ENCODE measurements at places on chromosomes 7 and 10.

- no peak for DNase-seq
These were observed 143.0 kb downstream of the BUB3 start for GRCh38 chr10:123297175-123297574.

- DNase-seq: no peak
These were observed 20.7 kb downstream of the LHPP start for GRCh38 chr10:124482236-124482800.

DNA sequence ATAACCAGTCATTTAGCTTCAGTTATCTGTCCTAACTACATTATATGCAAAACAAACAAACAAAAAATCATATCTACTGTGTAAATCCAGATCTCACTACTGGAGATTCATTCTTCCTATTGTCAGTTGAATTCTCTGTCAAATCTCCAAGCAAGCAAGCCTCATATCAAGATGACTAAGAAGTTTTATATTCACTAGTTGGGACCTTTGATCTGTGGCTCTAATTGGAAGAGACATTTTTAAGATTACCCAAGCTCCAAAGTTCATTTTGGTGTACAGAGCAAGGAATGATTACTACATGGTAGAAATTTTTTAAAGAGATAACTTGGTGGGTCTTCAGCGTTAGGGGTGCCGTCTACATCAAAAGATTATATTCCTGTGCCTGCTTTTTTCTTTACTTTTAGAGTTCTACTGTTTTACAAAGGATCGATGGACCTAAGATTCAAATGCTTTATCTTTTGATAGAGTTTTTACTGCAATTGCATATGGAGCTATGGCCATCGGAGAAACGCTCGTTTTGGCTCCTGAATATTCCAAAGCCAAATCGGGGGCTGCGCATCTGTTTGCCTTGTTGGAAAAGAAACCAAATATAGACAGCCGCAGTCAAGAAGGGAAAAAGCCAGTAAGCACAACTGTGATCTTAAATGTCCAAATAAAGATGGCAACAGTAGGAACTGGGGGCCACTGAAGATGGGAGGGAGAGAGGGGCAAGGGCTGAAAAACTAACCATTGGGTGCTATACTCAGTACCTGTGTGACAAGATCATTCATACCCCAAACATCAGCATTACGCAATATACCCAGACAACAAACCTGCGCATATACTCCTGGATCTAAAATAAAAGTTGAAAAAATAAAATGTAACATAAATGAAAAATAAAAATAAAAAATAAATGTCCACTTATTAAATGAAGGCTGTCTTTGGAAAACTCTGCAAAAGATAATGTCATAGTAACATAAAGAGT, 47.9 kb downstream of the SP8 start:
- no peak for DNase-seq

DNA sequence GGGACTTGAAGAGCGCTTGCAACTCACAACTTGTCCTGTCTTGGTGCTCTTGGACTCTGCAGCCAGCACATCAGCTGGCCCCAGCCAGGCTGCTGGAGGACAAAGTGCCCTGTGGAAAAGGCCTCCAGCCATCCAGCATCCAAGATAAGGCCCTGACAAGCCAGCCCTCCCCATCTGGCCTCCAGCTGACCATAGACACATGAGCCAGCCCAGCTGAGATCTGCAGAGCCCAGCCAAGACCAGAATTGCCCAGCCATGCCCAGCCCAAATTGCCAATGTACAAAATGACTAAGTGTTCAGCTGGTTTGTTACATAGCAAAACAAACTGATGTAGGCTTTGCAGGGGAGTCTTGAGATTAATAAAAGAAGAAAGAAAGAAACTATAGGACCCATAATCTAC, 36.0 kb upstream of the FRMD4A start:
- no peak for DNase-seq

DNA sequence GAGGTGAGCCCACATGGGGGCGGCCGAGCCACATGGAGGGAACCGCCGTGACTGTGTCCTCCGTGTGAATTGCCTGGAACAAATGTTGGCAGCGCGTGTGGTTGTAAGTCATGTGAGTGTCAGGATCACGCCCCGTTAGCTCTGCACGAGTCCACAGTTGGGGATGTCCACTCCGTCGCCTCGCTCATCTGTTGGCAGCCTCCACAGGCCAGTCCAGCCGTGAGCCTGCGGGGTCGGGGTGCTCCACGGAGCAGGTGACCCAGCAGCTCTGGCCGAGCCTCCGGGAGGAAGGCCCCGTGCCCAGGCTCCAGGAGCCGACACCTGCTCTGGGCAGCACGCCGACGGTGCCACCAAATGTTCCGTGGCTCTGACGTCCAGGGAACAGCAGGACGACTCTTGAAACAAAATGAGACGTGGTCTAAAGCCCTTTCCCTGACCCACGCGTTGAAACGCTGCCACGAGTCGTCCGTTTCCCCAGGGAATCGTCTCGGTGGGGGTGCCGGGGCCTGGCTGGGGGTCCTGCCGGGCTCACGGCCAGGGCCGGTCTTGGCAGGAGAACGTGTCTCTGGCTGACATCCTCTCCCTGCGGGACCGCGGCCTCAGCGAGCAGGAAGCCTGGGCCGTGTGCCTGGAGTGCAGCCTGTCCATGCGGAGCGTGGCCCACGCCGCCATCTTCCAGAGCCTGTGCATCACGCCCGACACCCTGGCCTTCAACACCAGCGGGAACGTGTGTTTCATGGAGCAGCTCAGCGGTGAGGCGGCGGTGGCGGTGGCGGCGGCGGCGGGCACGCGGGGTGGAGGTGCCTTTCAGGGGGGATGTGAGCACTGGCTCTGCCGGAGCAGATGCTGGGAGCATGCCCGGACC, 7.0 kb downstream of the KNDC1 start:
- no peak for DNase-seq

- peak; percentile 14 for DNase-seq
These were observed 866 bp upstream of the SFMBT2 start for GRCh38 chr10:7411671-7412128.

GRCh38 chr7:40571796-40572195, 437.0 kb downstream of the SUGCT start:
- no peak for DNase-seq

DNA sequence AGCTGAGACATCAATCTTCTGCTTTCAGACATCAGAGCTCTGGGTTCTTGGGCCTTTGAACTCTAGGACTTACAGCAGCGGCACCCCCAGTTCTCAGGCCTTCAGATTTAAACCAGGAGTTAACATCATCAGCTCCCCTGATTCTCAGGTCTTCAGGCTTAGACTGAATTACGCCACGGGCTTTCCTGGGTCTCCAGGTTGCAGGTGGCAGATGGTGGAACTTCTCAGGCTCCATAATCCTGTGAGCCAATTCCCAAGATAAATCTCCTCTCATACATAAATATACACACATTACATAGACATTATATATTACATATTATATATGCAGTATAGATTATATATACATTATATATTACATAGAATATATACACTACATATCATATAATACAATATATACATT, 408.9 kb upstream of the AUTS2 start:
- no peak for DNase-seq

DNA sequence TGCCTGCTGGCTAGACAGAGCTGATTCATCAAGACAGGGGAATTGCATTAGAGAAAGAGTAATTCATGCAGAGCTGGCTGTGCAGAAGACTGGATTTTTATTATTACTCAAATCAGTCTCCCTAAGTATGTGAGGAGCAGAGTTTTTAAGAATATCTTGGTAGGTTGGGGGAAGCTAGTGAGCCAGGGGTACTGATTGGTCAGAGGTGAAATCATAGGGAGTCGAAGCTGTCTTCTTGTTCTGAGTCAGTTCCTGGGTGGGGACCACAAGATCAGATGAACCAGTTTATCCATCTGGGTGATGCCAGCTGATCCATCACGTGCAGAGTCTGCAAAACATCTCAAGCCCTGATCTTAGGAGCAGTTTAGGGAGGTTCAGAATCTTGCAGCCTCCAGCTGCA, 39.8 kb downstream of the FOXI2 start:
- DNase-seq: no peak

DNA sequence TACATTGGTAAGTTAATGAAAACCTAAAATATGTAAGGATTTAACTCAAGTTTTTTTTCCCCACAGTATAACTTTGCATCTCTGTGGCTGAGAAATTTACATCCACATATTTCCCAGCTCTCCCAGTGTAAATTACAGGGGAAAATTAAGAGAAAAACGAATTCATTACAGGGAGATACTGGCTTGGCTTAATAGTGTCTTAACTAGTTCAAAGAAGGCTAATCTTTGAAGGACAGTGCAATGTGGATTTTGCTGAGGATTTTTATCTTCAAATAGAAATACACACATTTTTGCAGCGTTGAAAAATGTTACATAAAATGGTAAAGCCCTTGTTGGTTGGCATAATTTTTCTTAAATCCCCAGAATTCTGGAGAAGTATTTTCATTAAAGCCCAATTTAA, 1.5 kb downstream of the CBX3 start:
- no peak for DNase-seq

DNA sequence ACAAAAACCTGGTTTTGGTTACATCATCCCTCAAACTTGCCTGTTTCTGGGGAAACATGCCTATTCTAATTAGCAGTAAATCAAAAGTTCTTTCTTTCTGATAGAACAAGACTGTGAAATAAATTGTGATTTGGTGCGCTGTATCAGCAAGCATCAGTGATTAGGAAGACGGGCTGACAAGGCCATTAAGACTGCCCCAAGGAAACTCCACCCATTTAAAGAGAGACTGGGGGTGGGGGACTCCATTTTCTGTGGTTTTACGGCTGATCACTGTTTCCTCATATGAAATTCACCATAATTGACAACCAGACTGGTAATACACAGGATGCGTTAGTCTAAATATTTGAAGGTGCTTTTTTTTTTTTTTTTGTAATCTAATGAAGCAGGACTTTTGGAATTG, 68.7 kb downstream of the MBL2 start:
- DNase-seq: no peak

DNA sequence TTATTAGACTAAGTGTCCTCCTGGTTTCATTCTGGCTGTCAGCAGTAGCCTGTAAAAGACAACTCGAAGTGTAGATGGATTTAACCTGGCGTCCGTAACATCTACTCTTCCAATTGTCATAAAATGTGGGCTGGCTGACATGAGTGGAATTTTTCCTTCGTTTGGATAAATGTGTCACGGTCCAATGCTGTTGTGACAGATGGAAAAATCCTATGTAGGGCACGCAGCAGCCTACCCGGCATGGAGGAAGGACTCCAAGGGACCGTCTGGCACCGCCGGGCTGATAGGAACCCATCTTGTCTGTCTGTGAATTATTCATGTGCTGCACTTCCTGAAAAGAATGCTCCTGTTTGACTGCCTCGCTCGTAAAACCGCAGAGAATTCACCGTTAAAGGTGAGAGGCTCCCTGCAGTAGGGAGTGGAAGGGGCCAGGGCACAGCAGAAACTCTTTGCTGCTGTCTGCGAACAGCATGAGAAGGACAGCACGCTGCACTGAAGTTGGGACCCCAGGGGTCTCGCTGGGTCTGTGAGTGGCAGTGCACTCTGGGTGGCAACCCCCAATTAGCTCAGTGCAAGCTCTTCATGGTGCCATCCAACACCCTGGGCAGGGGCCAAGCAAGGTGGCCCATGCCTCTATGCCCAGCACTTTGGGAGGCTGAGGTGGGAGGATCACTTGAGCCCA, 1.6 kb upstream of the ORAI2 start:
- peak; percentile 60 for DNase-seq

- DNase-seq: no peak
These were observed 13.8 kb upstream of the TECPR1 start for GRCh38 chr7:98265841-98266271.

GRCh38 chr7:29196971-29197595, 2.5 kb downstream of the CHN2 start:
- DNase-seq: no peak

- peak; percentile 13 for DNase-seq
These were observed 24.1 kb downstream of the PDSS1 start for GRCh38 chr10:26721561-26721960.

- no peak for DNase-seq
These were observed 83.7 kb downstream of the KIAA1217 start for GRCh38 chr10:24292304-24293293.

GRCh38 chr10:50540826-50541122, 83.0 kb downstream of the SGMS1 start:
- no peak for DNase-seq

DNA sequence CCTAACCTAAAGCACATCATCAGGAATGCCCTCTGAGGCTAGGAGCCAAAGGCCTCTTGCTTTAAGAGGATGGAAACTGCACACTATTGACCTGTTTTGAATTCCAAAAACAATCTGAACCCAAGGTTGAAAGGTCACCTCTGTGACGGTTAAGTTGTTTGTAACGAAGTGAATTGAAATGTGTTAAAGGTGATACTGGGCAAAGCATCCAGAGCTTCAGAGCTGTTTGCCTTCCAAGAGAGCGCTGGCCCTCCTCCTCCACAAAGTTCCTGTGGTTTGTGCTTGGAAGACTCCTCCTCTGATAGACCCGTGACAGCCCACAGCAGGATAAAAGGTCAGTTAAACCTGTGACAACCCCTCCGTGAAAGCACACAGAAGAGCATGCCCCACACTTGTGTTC, 133.7 kb upstream of the CTTNBP2 start:
- DNase-seq: no peak

DNA sequence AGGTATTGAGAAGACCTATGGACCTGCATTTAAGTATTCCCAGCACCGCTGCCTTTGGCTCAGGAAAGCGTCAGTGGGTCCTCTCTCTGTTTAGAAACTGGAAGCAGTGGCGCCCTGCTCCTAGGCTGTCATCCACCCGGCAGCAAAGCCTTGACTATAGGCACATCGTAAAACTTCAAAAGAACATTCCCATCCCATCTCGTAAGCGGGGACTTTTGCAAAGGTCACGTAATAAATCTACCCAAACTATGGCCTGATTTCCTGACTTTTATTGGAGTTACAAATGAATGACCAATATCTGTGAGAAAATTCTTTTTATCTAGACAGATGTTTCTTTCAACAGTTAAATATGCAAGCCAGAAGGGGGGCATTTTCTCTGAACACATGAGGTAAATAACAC, 115.8 kb upstream of the TCERG1L start:
- no peak for DNase-seq

DNA sequence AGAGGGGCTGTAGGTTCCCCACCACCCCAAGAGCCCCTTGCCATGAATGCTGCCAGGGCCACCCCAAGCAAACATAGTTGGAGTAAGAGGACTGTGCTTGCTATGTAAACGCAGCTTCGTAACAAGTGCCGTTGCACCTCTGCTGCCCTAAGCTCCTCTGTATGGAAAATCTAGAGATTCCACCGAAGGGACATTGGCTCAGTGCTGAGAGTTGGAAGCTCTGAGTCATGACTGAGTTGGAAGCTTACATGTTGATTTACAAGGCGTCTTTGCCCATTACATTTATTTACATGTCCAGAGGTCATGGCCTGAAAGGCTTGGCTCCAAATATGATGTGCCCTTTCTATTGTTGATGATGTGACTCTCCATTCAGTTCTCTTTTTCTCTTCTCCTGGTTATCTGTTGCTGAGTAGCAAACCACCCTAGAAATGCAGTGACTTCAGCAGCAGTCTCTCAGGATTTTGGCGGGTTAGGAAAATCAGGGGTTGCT, 233.1 kb upstream of the TCF7L2 start:
- DNase-seq: no peak

GRCh38 chr7:2511769-2512168, 7.8 kb upstream of the LFNG start:
- no peak for DNase-seq

DNA sequence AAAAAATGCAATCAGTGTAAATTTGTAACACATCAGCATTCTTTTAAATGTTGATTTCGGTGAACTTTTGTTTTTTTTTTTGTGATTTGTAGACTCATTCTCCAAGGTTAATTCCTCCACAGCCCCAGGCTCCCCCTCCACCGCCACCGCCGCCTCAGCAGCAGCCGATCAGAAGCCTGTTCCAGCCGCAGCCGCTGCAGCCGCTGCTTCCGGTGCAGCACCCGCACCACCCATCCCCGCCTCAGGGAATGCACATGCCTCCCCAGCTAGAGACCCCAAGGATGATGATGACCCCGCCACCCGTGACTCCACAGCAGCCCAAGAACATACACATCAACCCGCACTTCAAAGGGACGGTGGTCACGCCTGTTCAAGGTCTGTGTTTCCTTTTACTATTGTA, 66.6 kb downstream of the RBM33 start:
- DNase-seq: no peak

Data from T-helper 9 cell (primary cell).